ENCODE measurements at places on chromosomes 7 and 10.

DNA sequence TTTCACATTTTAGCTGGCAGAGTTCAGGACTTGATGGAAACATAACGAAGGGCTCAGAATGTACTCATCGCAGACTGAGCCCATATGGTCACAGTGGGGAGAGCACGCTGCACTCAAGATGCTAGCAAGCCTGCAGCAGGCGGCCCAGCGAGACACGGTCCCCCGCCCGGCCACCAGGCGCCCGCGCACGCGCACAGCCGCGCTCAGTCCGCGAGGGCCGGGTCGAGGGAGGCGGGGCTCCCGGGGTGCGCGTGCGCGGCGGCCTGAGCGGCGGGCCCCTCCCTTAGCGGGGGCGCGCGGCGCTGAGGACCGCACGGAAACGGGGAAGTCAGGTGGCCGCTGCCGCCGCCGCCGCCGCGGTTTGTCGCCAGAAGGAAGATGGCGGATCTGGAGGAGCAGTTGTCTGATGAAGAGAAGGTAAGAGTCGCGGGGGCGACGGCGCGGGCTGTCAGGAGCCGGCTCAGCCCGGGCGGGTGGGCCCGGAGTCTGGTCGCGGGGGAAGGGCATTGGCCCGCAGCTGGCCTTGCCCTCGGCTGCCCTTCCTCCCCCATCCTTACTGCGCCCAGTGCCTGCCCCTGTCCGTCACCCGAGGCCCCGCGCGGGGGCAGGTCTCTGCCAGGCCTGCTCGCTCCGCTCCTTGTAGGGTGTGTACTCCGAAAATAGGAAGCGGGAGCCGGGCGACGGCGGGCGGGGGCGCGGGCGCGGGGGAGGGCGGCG lies at the start of gene CAPZA2:
Gene CAPZA2 (plus strand): TSS at position 354 of the 717 bp plus-strand sequence. CDS start 25 bp downstream, at position 379.
- peak; percentile 94 for DNase-seq

GRCh38 chr10:53667063-53667462 lies 894.5 kb upstream of the MBL2 start:
- no peak for DNase-seq

GRCh38 chr7:70719125-70719524 lies 412.8 kb upstream of the GALNT17 start:
- no peak for DNase-seq

DNA sequence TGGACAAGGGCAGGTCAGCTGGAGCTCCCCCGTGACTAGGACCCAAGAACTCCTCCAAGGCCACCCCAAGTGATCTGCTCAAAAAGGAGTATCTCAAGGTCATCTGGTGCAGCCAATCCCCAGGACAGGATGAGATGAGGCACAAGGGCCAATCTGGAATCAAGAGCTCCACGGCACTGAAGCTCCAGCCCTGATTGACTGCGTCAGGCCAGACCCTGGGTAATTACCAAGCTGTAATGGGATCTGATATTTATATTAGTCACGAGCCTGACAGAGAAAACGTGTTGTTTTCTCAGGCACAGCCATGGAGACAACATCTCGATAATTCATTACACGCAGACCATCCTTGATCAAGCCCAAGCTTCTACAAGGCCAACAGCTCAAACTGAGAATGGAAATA lies 4.2 kb downstream of the KCNMA1 start:
- DNase-seq = no peak

- DNase-seq = no peak
Measured at GRCh38 chr10:122465401-122466040, 4.2 kb downstream of the HTRA1 start.

DNA sequence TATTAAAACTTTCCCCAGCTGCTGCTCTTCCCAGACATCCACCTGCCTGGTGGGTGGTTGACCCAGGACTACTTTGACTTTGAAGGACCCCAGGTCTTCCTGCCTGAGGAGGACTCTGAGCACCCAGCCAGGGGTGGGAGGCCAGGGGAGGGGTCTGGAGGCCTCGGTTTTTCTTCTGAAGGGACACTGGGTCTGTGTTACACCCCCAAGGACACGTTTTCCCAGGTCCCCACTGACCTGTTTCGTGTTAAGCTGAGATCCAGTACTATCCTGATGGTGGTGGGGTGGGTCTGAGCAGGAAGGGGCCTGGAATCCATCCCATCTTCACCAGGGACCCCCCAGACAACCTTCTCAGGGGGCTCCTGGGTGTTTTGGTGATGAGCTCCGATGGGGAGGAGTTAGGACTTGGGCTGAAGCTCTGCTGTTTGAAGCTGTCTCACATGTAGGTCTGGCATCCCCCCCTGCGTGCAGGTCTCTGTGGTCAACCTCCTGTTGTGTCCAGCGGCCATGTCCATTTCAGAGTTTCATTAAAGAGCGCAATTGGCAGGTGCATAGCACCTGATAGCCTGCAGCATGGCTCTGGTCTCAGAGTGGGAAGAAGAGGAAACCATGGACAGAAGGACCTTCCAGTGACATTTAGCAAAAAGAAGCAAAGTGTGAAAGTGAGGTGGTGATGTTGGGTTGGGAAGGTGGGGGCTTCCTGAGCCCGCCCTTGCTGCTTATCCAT lies 3.5 kb downstream of the JAKMIP3 start:
- DNase-seq = no peak

- peak; percentile 19 for DNase-seq
Measured at GRCh38 chr10:6416892-6417512, 163.1 kb downstream of the PRKCQ start.

DNA sequence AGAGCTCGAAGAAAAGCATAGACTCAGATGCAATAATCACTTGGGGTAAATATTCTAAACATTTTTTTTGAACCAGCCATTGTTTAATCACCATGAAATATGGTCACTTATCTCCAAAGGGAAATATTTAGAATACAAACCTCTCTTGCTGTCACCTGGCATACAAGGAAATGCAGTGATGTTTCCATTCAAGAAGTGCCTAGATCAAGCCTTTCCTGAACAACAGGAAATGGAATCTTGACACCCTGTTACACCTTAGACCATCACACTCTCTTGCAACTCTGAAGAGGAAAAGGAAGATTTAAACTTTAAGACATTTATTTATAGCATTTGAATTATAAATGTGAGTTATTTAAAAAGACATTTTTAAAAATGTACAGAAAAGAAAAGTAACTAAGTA lies 263.0 kb upstream of the BMPER start:
- no peak for DNase-seq

- DNase-seq = no peak
Measured at GRCh38 chr7:1977876-1978441, 254.8 kb downstream of the MAD1L1 start.

DNA sequence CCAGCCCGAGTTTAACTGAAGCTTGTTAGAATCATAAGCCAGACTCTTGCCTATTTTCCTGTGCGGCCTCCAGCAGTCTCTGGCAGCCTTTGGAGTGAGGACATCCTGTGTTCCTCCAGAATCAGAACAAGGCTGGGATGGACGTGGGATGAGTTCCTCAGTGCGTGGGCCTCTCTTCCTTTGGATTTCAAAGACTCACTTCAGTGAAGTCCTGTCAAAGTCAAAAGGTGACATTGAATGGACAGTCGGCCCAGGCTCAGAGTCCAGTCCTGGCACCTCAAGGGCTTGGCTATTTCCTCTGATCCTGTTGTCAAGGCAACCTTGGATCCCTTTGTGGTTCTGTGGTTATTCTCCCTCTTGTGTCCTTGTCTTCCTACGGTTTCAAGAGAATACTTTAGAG lies 21.4 kb upstream of the SMC3 start:
- no peak for DNase-seq

DNA sequence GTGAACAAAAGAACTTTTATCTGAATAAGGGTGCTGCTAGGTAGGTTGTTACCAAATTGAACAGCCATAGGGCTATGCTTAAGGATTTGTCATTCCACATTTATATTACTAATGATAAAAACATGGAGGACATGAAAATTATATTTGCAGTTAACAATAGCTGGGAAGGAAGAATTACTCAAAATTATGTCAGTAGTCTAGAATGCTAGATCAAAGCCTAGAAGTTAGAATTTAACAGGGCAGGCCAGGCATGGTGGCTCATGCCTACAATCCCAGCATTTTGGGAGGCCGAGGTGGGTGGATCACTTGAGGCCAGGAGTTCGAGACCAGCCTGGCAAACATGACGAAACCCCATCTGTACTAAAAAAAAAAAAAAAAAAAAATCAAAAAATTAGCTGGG lies 9.4 kb downstream of the STK17A start:
- DNase-seq = no peak

GRCh38 chr7:130566168-130566897 lies 74.4 kb downstream of the MEST start:
- DNase-seq = no peak

DNA sequence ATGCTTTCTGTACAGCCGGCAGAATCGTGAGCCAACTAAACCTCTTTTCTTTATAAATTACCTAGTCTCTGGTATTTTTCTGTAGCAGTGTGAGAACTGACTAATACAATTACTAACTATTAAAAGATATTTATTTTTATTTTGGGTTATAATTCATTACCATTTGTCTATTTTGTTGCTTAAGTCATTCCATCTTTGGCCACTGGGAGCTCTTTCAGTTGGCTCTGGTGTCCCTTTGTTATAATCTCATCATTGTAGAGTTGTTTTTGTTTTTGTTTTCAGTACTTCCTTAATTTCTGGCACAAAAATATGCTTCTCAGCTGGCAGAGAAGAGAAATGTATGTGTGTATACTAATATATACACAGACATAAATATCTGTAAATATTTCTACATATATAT lies 807.9 kb upstream of the MBL2 start:
- DNase-seq = no peak

GRCh38 chr7:42606193-42606905 lies 305.5 kb downstream of the C7orf25 start:
- no peak for DNase-seq

Data from T-helper 2 cell treated with Interferon-gamma antibody and Interleukin-4, amounts not matched to agents 5 μg/mL and 100 μg/mL, for 36 hours (primary cell).